CMK (cell line): ENCODE measurements at places on chromosomes 7 and 10.

GRCh38 chr10:59906417-59907202, at the start of gene CCDC6:
TSS of gene CCDC6 (minus strand) at chr10:59906556. CDS start at chr10:59906424, 132 bp downstream.
- DNase-seq, result peak; percentile 67

- DNase-seq, result no peak
These were observed 173.2 kb downstream of the BUB3 start for GRCh38 chr10:123327450-123327849.

- no peak for DNase-seq
These were observed 280.0 kb upstream of the NRG3 start for GRCh38 chr10:81594991-81595390.

DNA sequence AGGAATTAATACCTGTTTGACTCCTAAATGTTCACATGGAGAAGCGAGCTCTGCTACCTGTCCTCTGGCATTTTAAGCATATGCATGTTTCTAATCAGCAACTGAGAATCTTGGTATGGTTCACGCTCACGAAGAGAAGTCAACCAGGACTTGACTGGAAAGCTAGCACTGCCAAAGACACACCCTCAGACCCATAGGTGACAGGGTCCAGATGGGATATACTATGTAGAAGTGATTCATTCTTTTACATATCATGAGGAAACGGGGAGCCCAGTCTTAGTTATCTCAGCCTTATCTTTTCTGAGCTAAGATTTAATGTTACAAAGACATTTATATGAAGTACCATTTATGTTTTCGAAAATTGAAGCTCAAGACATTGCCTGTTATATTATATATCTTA, 313.0 kb downstream of the DOCK4 start:
- no peak for DNase-seq

DNA sequence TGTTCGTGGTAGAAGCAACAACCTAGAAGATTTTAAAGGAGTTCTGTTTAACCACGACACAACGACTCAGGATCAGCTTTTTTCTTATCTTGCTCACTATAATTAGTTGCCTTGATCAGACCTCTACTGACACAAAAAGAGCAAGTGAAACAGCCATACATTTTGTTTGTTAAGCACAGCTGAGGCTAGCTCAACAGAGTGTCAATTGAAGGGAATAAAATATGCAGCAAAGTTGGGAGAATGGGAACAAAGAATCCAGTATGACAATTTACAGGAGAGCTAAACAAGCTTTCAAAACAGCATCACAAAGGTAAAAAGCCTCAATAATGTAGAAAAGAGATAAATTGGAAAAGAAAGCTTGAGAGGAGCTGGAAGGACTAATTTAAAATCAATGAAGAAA, 40.5 kb upstream of the HERPUD2 start:
- no peak for DNase-seq

DNA sequence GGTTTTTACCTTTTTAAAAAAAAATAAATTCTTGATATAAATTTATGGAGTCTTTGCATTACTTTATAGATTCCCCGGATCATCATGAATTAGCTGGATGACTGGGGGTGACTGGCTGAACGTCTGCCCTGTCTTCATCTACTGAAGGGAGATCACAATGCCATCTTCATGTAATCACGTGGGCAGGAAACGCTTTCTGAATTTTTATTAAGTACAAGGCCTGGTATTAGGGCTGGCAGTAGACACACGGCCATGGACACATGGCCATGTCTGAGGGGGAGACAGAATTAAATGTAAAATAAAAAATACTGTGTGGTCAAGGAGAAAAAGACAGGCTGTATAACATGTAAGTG, 111.2 kb downstream of the VIPR2 start:
- DNase-seq, result no peak

GRCh38 chr7:19709249-19709578, 377 bp upstream of the POLR1F start:
- DNase-seq, result no peak

DNA sequence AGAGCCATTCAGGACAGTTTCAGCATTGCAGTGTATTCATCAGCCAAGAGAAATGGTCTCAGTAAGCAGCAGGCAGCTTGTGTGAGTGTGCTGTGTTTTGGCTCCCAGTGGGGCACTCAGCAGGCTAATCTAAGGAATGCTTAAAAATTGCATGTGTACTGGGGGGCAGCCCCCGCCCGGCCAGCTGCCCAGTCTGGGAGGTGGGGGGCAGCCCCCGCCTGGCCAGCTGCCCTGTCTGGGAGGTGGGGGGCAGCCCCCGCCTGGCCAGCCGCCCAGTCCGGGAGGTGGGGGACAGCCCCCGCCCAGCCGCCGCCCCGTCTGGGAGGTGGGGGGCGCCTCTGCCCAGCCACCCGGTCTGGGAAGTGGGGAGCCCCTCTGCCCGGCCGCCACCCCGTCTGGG, 116.2 kb downstream of the GRID1 start:
- no peak for DNase-seq

- no peak for DNase-seq
These were observed 2.1 kb downstream of the FKBP6 start for GRCh38 chr7:73329861-73330581.

DNA sequence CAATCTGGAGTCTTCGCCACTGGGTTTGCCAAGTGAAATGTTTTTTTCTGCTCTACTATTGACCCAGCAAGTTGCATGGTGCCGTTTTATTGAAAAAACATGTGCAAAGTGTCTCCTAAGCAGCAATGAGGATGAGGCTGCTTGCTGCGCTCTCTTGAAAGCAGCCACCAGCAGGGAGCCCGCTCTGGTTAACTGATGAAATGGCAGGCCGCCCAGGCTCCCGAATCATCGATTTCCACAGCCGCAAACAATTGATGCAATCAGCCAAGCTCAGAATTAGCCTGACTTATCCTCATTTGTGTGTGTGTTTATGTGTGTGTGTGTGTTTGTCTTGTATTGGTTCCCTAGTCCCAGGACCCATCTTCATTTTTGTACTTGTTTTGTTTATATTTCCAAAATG, 22.2 kb upstream of the LYZL1 start:
- no peak for DNase-seq

GRCh38 chr7:135743907-135744731, 4.5 kb downstream of the FAM180A start:
- DNase-seq, result no peak

DNA sequence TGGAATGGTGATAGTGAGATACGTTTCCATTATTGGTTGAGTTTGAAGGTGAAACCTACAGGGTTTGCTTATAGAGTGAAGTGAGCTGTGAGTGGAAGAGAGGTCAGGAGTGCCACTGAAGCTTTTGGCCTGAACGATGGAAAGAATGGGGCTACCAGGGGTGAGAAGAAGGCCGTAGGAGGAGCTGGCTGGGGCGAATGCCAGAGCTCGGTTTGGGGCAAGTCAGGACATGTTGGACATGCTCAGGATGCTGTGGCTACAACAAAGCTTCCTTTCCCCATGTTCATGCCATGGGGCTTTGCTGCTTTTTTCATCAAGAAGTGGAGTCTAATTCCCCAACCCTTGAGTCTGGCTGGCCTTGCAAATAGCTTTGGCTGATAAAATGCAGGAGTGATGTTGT, 253.7 kb downstream of the GLRX3 start:
- no peak for DNase-seq

DNA sequence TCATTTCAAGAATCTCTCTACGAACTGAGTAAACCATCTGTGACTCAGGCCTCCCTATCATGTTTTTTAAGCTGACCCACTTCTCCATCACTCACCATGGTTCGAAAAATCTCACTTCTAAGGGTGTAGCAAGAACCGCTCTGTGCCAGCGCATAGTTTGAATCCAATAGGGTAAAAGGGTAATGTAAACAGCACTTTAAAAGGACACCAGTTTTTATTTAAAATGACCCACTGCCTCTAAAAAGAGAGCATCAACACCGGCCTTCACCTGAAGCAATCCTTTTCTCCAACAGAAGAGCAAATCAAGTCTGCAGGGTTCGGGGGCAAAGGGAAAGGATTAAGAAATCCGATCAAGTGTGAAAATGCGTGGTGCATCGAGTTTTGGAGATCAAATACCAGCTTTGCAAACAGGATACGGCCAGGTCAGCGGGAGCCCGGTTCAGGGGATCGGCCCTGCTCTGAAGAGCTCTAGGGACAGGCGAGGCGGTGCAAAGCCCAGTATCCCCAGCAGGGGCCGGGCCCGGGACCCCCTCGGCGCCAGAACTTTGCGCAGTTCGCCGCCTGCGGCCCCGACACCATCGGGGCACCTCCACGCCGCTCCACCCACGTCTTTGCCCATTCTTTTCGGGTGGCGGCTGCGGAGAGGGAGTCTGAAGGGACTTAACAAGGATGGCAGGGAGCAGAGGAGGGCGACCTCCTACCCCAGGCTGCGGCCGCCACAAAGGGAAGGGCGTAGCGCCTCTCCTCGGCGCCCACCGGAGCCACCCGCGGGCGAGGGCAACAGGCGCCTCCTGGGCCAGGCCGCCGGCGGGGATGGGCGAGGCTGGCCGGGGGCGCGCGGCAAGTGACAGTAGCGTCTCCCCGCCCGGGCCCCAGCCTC, 842 bp downstream of the NMT2 start:
- no peak for DNase-seq

DNA sequence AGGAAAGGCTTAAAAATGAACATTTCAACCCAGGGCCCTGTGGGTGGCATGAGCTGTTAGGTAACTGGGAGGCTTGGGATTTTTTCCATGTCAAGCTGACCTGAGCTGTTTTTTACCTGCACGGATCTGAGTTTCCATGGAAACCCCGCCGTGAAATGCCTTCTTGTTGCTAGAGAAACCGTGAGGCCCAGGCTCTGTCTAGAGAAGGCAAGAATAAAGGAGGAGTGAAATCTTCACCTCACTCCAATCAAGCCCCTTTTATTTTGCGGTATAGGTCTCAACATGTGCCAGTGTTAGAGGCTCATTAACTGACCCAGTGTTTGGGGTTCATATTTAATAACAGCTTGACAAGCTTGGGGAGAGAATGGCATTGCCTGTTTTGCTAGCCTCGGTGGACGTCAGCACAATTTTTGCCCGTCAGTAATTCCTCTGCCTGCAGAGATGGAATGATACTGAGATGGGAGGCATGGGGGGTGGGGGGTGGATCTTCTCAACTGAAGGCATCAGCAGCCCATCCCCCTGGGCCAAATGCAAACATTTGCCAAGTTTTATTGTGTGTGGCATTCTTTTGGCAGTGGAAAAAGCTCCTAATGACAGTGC, 48.9 kb upstream of the PDCD4 start:
- no peak for DNase-seq

- DNase-seq, result no peak
These were observed 272.4 kb downstream of the ETV1 start for GRCh38 chr7:13717031-13717430.

GRCh38 chr10:34175121-34175520, 640.0 kb downstream of the PARD3 start:
- no peak for DNase-seq

GRCh38 chr7:130994378-130995115, 260.5 kb upstream of the KLF14 start:
- no peak for DNase-seq
